ENCODE measurements at places on chromosomes 5 and 9. TPM values are rescaled to one million over a fixed set of nuclear protein-coding genes. Genes with fewer than 3 reads are reported as not detected.

CCL28 gene
- 13.0 TPM for total RNA-seq

DNA sequence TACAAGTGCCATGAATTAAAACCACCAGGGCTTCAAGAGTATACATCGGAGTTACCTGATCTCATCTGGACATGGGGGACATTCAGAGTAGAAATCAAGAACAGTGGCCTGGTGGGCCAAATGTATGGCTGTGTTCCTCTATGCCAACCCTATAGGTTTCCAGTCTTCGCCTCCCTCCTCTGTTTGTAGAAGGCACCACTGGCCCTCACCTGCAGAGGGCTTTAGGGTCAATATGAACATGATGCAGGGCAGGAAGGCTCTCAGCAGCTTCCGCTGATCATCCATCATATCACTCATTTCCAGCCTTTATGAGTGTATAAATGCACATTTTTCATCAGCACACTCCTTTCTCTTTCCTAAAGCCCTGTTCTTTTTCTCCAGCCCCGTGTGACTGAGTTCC lies 555.5 kb upstream of the BRINP1 start:
- no peak for DNase-seq

DNA sequence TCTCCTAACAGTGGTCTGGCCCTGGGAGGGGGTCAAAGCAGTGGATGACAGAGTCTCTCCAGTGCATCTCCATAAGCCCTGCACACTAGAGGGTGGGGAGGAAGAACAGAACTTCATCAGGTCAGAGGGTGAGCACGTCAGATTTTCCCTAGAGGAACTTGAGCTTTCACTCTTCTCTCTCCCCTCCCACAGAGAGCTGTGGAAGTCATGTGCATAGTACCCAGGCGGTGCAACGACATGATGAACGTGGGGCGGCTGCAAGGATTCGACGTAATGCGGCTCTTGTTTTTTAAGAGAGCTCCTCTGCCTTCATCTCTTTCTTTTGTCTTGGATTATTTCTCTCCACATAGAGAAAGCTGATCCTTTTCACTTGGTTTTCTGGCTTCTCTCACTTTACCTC lies 100.2 kb upstream of the OTULINL start:
- no peak for DNase-seq

- no peak for DNase-seq
These were observed 564.7 kb downstream of the PDE4D start for GRCh38 chr5:59328709-59329296.

GRCh38 chr5:59798862-59799667 lies 94.5 kb downstream of the PDE4D start:
- no peak for DNase-seq

GRCh38 chr5:141882594-141883183 lies 4.5 kb upstream of the PCDH1 start:
- DNase-seq: no peak

GRCh38 chr5:124997186-124997893 lies 250.9 kb upstream of the ZNF608 start:
- no peak for DNase-seq

DNA sequence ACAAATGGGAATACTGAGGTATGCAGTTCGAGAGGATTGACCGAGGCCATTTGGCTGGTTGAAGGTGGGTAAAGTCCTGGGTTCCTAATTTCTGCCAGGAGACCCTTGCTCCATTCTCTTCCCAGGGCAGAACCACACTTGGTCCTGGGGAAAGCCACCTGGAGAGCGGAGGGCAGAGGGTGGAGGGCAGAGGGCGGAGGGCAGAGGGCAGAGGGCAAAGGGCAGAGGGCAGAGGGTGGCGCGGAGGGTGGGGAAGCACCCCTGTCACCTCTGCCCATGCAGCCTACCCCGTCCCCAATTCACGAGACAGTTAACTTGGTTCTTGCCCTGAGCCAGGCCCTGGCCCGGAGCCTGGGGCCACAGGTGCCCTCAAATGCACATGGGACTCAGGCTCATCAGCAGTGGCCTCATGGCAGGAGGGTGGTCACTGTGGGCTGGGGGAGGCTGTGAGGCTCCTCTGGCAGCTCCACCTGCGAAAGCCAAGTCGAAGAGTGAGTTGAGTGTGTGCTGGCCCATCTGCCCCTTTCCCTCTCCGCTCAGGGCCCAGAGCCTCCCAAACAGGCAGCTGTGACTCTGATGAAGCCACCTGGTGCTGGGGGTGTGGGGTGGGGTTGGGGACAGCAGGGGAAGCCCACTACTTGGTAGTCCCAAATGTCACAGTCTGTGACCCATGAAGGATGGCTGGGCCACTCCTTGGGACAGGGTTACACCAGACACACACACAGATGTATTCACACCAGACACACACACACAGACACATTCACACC lies 28.0 kb upstream of the FCN1 start:
- DNase-seq: no peak

All from activated T-helper 2 cell treated with anti-CD3 and anti-CD28 coated beads, Interferon-gamma antibody, Interleukin-2, Interleukin-4, amounts not matched to agents 10 μg/mL and 5 μg/mL and 100 μg/mL, durations not matched to agents 14 hours and 24 hours and 36 hours (primary cell).